HS-27A (cell line): ENCODE measurements at places on chromosomes 4 and X.
A peak's percentile ranks its signal among the peaks of the same experiment; 100 is the strongest.

GRCh38 chr4:143441678-143442077, 71.8 kb upstream of the SMARCA5 start:
- no peak for DNase-seq

- no peak for DNase-seq
Measured at GRCh38 chr4:174173360-174173759, 110.1 kb downstream of the FBXO8 start.

GRCh38 chr4:184320631-184321030, 103.0 kb upstream of the ENPP6 start:
- DNase-seq, result no peak

- no peak for DNase-seq
Measured at GRCh38 chr4:89266128-89266527, 41.5 kb downstream of the GPRIN3 start.

GRCh38 chrX:65697915-65698796, 30.7 kb downstream of the MSN start:
- no peak for DNase-seq

DNA sequence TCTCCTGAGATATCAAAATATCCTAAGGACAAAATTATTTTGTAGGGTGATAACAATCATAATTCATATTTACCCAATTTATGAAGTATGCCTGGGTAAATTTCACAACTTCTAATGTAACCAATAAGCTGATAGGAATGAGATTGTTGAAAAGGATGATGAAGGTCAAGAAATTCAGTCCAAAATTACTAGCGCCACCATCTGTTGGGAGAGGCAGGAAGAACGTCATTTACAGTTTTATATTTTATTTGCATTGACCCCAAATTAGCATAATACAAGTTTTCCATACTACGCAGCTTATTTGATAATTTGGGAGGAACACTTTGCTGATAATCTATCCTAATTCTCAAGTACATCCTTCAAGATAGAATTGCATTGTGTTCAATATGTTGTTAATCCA, 78.7 kb downstream of the ATP8A1 start:
- no peak for DNase-seq

DNA sequence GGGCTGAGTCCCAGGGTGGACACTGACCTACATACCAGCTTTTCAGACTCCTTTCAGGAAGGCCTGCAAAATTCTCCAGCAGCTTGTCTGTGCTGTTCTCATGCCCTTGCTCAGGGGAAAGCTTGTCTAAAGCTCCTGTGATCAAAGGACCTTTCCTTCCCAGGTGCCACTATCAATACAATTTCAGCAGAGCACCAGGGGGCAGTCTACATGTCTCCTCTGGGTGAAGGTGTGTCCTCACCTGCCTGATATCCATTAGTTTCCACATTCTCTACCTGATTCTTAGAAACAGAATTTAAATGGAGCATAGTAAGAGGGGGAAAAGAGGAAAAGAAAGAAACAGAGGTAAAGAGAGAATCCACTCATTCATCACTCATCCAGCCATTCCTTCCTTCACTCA, 114.2 kb downstream of the PPARGC1A start:
- DNase-seq, result no peak

DNA sequence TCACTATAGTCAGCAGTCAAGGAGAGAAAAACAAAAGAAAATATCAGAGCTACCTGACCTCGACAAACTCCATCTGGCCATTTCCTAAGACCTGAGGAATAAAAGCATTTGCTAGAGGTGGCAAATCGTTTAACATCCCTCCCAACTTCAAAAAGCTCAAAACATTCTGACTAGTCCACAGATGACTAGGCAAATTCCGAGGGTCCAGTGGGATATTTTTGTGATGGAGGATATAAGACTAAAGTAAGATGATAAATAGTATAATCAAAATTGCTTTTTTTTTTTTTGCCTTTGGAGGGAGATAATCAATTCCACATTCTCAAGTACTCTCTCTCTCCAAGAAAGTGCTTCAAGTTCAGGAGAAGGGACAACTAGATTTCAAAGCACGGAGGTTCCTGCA, 119.1 kb upstream of the ETNPPL start:
- no peak for DNase-seq

- no peak for DNase-seq
Measured at GRCh38 chr4:86132468-86132867, 227.4 kb downstream of the MAPK10 start.

GRCh38 chr4:74777531-74777930, 16.8 kb downstream of the BTC start:
- no peak for DNase-seq

GRCh38 chr4:161841759-161842158, 322.0 kb downstream of the FSTL5 start:
- DNase-seq, result no peak

DNA sequence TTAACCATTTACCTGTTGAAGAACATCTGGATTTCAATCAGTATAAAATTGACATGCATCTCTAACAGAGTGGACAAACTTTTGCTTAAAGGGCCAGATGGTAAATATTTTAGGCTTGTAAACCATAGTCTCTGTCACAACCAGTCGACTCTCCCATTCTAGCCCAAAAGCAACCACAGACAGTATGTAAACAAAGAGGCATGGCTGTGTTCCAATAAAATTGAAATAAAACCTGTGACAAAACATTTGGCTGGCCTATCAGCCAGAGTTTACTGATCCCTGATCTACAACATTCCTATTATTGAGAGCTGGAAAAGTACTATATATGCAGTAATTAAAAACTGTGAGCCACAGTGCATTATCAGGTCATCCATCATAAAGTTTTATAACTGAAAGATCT, 3.2 kb downstream of the CENPC start:
- DNase-seq, result no peak

- no peak for DNase-seq
Measured at GRCh38 chr4:113673450-113673849, 88.1 kb downstream of the CAMK2D start.

- DNase-seq, result peak; percentile 62
Measured at GRCh38 chr4:98470831-98471230, 187.6 kb downstream of the TSPAN5 start.

DNA sequence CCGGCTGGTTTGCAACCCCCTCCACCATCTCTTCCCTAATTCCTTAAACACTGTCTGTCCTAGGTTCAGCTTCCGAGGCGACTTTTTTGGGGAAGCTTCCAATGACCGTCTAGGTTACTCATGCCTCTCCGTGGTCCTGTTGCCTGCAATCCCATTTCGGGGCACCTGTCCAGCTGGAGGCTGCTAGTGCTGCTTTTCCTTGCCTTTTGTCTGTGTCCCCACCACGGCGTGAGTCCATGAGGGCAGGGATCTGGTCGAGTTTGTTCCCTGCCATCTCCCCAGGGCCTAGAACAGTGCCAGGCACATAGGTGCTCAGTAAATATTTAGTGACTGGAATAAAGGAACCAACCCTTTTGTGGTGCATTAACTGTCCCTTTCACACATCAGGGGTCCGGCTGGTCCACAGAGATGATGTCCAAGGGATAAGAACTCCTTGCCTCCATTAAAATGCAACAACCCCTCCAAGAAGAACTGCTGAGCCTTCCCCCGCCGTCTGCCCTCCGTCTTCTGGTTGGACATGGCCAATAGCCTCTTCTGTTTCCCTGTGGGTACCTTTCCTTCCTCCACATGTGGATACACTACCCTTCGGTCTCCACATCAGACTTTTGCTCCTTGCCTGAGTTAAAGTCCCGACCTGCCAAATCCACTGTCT, 5.7 kb upstream of the SORCS2 start:
- DNase-seq, result no peak

DNA sequence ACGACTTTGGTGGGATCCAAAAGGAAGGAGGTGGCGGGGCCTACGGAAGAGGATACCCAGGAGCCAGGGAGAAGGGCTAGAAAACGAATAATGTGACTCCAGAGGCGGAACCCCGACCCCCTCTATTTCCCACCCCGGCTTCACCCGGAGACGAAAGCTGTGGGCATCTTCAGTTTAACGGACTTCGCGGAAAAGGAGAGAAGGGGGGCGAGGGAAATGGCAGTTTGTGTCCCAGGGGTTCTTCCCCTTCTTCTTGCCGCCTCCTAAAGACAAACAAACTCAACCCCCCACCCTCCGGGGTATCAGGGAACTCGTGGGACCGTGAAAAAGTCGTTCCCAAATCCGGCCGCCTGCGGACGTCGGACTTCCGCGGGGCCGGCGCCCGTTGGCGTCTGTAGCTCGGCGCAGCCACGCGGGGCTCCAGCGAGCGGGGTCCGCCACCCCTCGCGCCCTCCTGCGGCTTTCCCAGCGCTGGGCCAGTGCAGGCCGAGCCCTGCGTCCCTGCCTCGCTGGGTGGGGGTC, 3.6 kb upstream of the LEF1 start:
- no peak for DNase-seq

GRCh38 chr4:140099983-140100382, 54.0 kb downstream of the MAML3 start:
- no peak for DNase-seq

DNA sequence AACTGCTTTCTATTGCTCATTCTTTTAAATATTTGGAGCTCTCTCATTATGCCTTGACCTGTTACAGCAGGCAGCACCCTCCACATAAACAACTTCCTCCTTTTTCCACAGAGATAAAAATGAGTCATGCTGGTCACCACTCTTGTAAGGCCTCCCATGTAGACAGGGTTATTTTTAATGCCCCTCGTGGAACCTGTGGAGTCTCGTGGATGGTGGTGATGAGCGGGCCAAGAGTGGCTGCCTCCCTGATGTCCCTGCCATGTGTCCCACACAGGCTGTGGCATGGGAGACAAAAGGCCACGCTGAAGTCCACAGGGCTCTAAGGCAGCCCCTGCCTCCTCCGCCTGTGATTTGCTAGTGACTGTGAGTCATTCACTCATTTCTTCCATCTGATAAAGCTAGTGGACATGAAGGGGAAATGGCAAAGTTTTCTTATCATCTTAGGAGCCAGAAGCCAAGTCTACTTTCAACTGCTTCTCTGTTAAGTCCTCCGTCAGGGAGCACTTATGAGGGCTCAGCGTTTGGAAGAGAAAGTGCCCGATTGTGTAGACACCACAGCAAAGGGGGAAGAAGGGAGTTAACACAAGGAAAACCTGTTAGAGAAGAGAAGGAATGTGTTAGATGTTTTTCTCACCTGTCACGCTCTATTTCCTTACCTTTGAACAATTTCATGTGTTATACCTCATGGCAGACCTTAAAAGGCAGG, 121.6 kb upstream of the FAT1 start:
- DNase-seq, result no peak

- no peak for DNase-seq
Measured at GRCh38 chr4:7989654-7990053, 50.0 kb upstream of the AFAP1 start.

- no peak for DNase-seq
Measured at GRCh38 chr4:16812041-16812440, 86.4 kb downstream of the LDB2 start.

GRCh38 chrX:124127496-124127895, 166.0 kb downstream of the STAG2 start:
- no peak for DNase-seq

DNA sequence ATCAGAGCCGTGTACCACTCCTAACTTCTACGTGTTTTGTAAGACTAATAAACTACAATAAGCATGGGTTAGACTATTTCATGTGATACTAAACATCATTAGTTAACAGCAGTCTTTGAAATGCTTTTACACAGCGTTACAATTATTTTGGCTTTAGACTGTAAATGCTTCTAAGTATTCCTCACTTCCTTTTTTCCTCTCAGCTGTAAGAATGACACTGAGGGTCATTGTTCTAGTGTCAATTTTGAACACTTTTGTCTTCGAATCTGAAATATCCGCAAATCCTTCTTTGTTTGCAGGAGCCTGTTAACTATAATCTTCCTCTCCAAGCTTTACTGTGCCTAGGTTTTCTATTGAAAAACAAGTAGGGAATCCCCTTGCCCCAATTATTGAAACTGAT, 1.5 kb downstream of the ABCE1 start:
- DNase-seq, result no peak

GRCh38 chr4:69823481-69824186, 36.3 kb downstream of the SULT1E1 start:
- no peak for DNase-seq

GRCh38 chr4:111037591-111038360, 414.9 kb upstream of the PITX2 start:
- no peak for DNase-seq

DNA sequence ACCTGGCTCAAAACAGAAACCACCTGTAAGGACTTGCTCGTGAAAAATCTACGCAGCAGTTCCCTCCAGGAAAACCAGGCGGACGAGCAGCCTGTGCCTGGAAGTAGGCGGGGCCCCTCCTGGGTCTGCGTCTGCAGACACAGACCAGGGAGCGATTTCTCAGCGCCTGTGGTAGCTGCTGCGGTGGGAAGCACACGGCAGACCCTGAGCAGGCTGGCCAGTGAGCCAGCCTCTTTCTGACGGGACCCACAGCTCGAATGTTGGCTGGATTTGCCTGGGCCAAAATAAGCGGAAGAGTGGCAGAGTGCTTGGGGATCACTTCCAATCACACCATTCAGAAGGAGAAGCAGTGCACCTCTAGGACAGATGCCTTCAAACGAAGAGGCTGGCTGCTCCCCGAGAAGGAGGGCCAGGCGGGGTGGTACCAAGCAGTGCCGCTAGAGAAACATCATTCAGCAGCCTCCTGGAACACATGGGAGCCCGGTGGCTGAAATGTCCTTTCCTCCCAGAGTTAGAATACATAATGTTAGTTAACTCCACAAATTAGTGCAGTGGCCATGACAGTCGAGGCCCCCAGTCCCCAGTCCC, 85.9 kb downstream of the GATB start:
- no peak for DNase-seq

- no peak for DNase-seq
Measured at GRCh38 chr4:71187404-71188155, 151.2 kb upstream of the SLC4A4 start.

DNA sequence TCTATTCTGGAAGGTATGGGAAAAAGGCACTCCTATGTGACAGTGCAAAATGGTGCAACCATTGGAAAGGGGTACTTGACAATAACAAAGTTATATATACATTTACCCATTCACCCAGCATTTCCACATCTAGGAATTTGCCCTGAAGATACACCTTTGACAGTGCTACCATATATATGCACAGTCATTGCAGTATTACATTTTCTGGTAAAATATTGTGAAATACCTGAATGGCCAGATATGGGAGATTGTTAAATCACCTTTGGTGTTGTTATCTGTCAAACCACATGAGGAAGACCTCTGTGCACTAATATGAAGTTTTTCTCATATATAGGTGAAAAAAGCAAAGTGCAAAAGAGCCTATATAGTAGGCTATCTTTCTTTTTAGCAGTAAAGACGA, 53.5 kb downstream of the SMAD1 start:
- DNase-seq, result no peak

GRCh38 chr4:190014771-190015537, 12.1 kb downstream of the FRG2 start:
- DNase-seq, result no peak

DNA sequence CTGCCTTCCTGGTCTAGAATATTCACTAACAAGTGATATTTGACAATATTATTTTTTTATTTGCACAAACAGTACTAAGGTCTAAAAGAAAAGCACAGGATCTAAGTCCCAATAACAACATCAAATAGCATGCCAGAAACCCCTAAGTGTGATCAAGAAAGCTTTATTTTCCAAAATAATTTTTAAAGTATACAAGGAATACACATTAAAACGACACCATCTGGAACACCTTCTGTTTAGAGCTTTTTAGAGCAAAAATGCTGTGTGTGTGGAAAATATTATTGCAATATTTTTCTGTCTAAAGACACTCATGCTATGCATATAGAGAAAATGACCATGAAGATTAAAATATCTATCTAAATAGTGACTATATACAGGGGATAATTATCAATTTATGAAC, 103.1 kb downstream of the ARAP2 start:
- DNase-seq, result no peak
